Upper lobe of right lung (tissue), 1 donor: ENCODE measurements at places on chromosomes 12 and 14.

DNA sequence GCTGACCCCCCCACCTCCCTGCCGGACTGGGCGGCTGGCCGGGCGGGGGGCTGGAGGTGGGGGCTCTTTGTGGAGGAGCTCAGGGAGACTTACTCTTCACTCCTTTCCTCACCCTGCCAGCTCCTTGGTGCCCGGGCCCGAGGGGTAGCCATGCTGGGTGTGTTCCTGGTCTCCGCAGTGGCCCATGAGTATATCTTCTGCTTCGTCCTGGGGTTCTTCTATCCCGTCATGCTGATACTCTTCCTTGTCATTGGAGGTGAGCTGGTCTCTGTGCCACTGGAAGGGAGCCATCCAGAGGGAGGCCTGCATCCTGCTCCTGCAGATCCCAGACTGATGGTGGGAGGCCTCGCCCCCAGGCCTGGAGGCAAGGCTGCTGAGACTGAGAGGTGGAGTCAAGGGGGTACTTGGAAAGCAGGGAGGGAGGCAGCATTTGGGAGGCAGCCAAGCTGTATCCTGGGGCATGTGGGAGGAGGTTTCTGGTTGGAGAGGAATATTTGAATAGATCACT lies 19.7 kb downstream of the SOAT2 start:
- H3K27me3 ChIP-seq, result no peaks in the 10 kb centered on the region
- no peak overlapping the region for H3K27ac ChIP-seq
- H3K4me3 ChIP-seq, result no peak overlapping the region

- no peaks in the 10 kb centered on the region for H3K27me3 ChIP-seq
- no peak overlapping the region for H3K4me3 ChIP-seq
- H3K36me3 ChIP-seq, result no peaks in the 10 kb centered on the region
- DNase-seq, result no peak
- H3K27ac ChIP-seq, result no peak overlapping the region
Measured at GRCh38 chr14:68653804-68654203, 139.1 kb downstream of the ZFP36L1 start.

- H3K4me1 ChIP-seq, result no peaks in the 10 kb centered on the region
- H3K27ac ChIP-seq, result no peak overlapping the region
- no peak for DNase-seq
- H3K27me3 ChIP-seq, result no peaks in the 10 kb centered on the region
- H3K4me3 ChIP-seq, result no peak overlapping the region
Measured at GRCh38 chr12:115209230-115209629, 525.3 kb upstream of the TBX3 start.

GRCh38 chr14:73237219-73237785 lies at the start of gene PAPLN:
Gene PAPLN (plus strand): TSS chr14:73237506. CDS start chr14:73239779, 2,273 bp downstream.
- peaks cover 55% of the 10 kb centered on the region for H3K4me1 ChIP-seq
- peaks cover 14% of the 10 kb centered on the region for H3K27me3 ChIP-seq
- no peak for DNase-seq
- peak within 1 kb of the TSS; percentile 56 for H3K4me3 ChIP-seq
- H3K27ac ChIP-seq, result no peak within 1 kb of the TSS
- no peaks in the 10 kb centered on the region for H3K36me3 ChIP-seq

GRCh38 chr14:100891501-100892445 lies 11.7 kb downstream of the RTL1 start:
- no peaks in the 10 kb centered on the region for H3K36me3 ChIP-seq
- no peaks in the 10 kb centered on the region for H3K4me1 ChIP-seq
- no peak overlapping the region for H3K27ac ChIP-seq
- DNase-seq, result peak; percentile 21

- no peak overlapping the region for H3K27ac ChIP-seq
- DNase-seq, result no peak
- no peaks in the 10 kb centered on the region for H3K27me3 ChIP-seq
- H3K4me3 ChIP-seq, result no peak overlapping the region
- H3K4me1 ChIP-seq, result no peaks in the 10 kb centered on the region
Measured at GRCh38 chr12:55172686-55173085, 46.5 kb downstream of the OR9K2 start.

DNA sequence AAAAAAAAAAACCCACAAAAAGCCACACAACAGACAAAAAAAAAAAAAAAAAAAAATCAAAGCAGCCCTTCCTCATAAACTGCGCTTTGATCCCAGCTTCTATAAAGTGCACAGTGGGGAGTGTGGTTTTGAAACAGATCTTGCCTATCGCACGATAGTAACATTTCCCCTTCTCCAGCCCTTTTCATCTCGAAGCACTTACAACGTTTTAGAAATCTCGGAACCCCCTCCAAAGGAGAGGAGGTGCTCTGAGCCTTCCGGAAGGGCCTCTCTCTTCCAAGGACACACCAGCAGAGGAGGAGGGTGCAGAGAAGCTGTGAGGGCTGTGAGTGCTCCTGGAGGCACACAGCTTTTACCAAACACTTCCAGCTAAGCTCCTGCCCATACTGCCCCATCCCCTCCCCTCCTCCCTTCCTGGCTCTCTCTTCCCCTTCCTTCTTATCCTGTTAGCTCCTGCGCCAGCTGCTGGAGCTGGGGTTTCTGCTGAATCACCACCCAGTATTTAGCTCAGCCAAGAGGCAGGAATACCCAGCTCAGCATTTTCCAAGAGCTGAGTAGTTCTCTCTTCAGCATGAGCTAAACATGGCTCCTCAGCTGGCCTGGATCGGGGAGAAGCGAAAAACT lies 28.4 kb downstream of the SLC7A8 start:
- H3K4me3 ChIP-seq, result peak overlapping the region; percentile 50
- H3K27ac ChIP-seq, result peak overlapping the region; percentile 91
- H3K4me1 ChIP-seq, result peaks cover 37% of the 10 kb centered on the region
- no peaks in the 10 kb centered on the region for H3K36me3 ChIP-seq

DNA sequence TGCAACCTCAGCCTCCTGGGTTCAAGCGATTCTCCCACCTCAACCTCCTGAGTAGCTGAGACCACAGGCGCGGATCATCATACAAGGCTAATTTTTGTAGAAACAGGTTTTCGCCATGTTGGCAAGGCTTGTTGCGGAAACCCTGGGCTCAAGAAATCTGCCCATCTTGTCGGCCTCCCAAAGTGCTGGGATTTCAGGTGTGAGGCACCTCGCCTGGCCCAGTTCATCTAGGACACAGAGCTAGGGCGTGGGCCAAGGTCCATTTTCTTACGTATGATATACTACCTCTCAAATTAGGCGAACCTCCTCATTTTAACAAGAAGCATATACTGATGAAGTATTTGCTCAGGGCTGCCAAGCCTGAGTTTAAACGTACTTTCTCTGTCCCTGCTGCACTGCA lies 2.1 kb downstream of the RPS29 start:
- H3K27ac ChIP-seq, result no peak overlapping the region
- H3K27me3 ChIP-seq, result no peaks in the 10 kb centered on the region
- DNase-seq, result no peak

- peaks cover 31% of the 10 kb centered on the region for H3K27me3 ChIP-seq
- H3K4me1 ChIP-seq, result no peaks in the 10 kb centered on the region
- H3K36me3 ChIP-seq, result no peaks in the 10 kb centered on the region
- DNase-seq, result peak; percentile 84
Measured at GRCh38 chr12:54207539-54208294, 18.9 kb upstream of the SMUG1 start.

- no peaks in the 10 kb centered on the region for H3K27me3 ChIP-seq
- H3K36me3 ChIP-seq, result no peaks in the 10 kb centered on the region
- no peak overlapping the region for H3K27ac ChIP-seq
- DNase-seq, result no peak
Measured at GRCh38 chr12:24679126-24679525, 269.8 kb downstream of the BCAT1 start.

DNA sequence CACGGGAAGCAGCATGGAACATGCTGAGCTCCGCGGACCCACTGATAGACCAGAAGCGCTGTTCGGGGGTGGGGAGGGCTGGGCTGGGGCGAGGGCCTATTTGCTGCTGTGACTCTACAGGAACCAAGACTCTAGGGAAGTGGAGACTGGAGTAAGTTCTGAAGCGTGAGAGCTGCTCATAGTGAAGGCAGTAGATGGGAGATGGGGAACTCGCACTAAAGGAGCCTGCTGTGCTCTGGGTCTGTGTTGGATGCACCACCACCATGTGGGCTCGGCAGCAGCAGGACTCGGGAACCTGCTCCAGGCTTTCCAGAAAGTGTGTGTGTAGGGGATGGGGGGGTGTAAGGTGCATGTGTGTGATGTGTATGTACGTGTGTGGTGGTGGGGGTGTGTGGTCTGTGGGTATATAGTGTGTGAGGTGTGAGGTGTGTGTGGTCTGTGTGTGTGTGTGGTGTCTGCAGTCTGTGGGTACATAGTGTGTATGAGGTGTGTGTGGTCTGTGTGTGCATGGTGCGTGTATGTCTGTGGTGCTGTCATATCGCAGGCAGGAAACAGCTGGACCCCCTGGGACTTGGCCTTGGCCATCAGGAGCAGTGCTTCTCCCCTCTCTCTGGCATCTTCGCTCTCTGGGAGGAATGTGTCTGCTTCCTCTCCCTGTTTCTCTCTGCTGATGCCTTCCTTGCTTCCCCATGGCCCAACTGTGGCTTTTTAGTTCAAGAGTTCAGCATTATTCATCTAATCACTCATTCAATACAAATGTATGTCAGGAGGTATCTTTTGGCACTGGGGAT lies 378.9 kb downstream of the FUT8 start:
- DNase-seq, result no peak
- no peaks in the 10 kb centered on the region for H3K27me3 ChIP-seq
- no peaks in the 10 kb centered on the region for H3K4me1 ChIP-seq
- no peak overlapping the region for H3K27ac ChIP-seq

GRCh38 chr12:116628989-116629388 lies 69.8 kb downstream of the MAP1LC3B2 start:
- H3K36me3 ChIP-seq, result no peaks in the 10 kb centered on the region
- no peak for DNase-seq
- no peaks in the 10 kb centered on the region for H3K27me3 ChIP-seq
- H3K27ac ChIP-seq, result no peak overlapping the region

- no peaks in the 10 kb centered on the region for H3K4me1 ChIP-seq
- H3K27me3 ChIP-seq, result no peaks in the 10 kb centered on the region
Measured at GRCh38 chr14:96136371-96137005, 68.2 kb upstream of the BDKRB2 start.

DNA sequence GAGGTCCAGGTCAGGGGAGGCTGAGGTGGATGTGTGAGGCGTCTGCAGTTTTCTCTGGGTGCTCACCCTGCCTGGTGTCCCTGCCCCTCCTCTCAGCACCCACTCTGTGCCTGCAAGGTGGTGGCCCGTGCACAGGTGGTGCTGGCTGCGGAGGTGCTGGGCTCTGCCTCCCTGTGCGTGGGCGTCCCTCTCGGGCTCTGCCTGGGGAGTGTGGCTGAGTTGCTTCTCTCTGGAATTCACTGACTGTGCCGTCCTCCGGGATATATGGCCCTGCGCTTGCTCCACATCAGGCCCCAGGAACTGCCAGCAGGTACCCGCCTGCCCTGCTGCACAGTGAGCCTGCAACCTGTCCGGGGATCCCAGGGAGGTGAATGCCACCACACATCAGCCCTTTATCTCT lies 379.1 kb downstream of the TMEM121 start:
- no peak overlapping the region for H3K27ac ChIP-seq
- H3K36me3 ChIP-seq, result no peaks in the 10 kb centered on the region
- no peaks in the 10 kb centered on the region for H3K4me1 ChIP-seq
- DNase-seq, result no peak

GRCh38 chr14:47993883-47994282 lies 318.5 kb upstream of the MDGA2 start:
- H3K4me1 ChIP-seq, result no peaks in the 10 kb centered on the region
- H3K4me3 ChIP-seq, result no peak overlapping the region
- no peaks in the 10 kb centered on the region for H3K27me3 ChIP-seq
- H3K27ac ChIP-seq, result no peak overlapping the region
- no peak for DNase-seq
- no peaks in the 10 kb centered on the region for H3K36me3 ChIP-seq

DNA sequence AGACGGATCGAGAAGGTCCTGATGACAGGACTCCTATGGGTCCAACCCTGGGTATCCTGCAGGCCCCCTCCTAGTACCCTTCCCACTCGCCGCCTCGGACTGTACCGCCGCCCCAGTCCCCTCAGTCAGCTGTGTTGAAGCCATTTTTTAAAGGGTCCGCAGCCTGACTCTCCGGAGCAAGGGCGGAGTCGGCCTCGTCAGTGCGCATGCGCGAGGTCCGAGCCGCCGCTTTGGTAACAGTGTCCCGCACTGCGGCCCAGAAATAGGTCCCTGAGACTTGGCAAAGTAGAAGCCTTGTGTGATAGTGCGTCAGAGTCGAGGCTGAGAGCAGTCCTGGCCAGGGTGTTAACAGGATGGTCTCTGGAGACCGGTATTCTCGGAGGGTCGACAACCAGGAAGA lies 769.0 kb upstream of the ALG10B start:
- H3K36me3 ChIP-seq, result no peaks in the 10 kb centered on the region
- DNase-seq, result peak; percentile 26
- no peaks in the 10 kb centered on the region for H3K27me3 ChIP-seq
- H3K4me3 ChIP-seq, result no peak overlapping the region
- H3K27ac ChIP-seq, result no peak overlapping the region

GRCh38 chr12:5969156-5969973 lies 24.3 kb upstream of the ANO2 start:
- no peaks in the 10 kb centered on the region for H3K4me1 ChIP-seq
- DNase-seq, result no peak
- no peaks in the 10 kb centered on the region for H3K27me3 ChIP-seq
- H3K27ac ChIP-seq, result no peak overlapping the region

DNA sequence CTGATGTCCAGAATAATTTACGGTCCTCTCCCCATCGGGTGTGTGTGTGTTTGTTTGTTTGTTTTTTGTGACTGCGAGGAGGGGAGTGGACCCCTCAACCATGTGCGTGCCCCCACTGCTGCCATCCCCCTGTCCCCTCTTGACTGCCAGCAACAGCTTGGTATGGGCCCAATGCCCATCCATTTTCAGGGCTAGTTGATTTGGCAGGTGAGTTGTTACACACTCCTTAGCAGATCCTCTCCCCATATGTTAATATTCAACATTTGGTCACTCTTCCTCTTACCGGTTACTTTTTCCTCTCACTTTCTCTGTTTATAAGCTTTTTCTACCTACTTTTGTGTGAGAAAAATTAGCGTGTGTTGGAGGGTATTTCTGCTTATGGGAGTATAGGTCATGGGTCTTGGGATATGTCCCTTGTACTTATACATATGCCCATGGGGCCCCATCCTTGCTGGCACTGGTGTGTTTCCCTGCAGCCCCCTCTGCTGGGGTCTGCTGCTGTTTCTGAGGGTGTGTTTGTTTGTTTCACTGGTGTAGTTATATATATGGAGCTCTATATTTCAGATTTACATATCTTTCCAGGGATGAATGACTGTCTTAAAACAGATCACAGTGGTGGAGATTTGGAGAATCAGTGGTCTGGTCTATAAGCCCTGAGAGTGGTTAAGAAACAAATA lies 33.8 kb downstream of the ZFHX2 start:
- no peak for DNase-seq
- H3K27ac ChIP-seq, result no peak overlapping the region
- no peaks in the 10 kb centered on the region for H3K36me3 ChIP-seq
- no peak overlapping the region for H3K4me3 ChIP-seq
- H3K4me1 ChIP-seq, result no peaks in the 10 kb centered on the region

GRCh38 chr14:33646692-33647260 lies 304.1 kb downstream of the EGLN3 start:
- no peak overlapping the region for H3K27ac ChIP-seq
- no peaks in the 10 kb centered on the region for H3K27me3 ChIP-seq
- H3K4me3 ChIP-seq, result no peak overlapping the region
- no peaks in the 10 kb centered on the region for H3K4me1 ChIP-seq
- H3K36me3 ChIP-seq, result no peaks in the 10 kb centered on the region

DNA sequence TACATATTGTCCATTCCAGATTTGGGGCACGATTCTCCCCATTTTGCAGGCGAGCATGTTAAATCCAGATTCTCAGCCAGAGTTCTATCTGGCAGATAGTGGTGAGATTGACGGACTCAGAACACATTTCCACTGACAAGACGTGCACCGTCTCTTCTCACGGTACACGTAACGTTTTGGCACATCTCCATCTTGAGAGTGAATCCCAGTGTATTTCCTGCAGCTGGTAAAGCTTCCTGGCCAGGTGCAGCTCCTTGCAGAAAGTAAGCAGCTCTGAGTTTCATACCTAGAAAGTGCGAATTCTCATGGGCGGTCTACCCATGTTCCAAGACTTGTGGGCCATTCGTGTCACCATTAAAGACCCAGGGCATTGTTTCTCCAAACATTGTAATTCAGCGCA lies 102.6 kb downstream of the TSPAN9 start:
- no peak for DNase-seq
- H3K36me3 ChIP-seq, result no peaks in the 10 kb centered on the region
- no peak overlapping the region for H3K27ac ChIP-seq
- H3K4me1 ChIP-seq, result peaks cover 2% of the 10 kb centered on the region
